Activated naive CD4-positive, alpha-beta T cell treated with anti-CD3 and anti-CD28 coated beads, Interleukin-2, amount 50 U/mL, for 72 hours (primary cell): ENCODE measurements at places on chromosomes 7 and 10. TPM values are rescaled to one million over a fixed set of nuclear protein-coding genes. Genes with fewer than 3 reads are reported as not detected.

The LRRD1 gene
- not detected for total RNA-seq

The MYOF gene
- total RNA-seq: 65.6 TPM

- no peak for DNase-seq
These were observed 153.3 kb downstream of the LRRTM3 start for GRCh38 chr10:67079126-67079525.

DNA sequence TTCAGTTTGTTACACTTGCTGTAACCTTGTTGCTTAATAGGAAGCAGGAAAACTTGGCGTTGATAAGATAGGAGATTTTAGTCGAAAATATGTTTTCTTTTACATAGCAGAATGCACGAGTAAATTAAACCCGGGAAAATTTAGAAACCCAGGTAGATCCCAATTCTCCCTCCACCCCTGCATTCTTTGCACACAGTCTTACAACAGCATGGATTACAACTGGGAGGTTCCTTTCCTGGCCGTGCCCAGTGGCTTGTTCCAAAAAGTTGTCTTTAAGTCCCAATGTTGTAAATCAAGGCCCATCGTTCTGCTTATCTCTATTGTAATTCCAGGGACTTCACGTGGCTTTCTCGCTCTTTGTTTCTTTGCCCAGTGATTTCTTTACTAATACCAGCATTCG lies 1.1 kb upstream of the DPY19L1 start:
- DNase-seq: no peak

The MMD2 gene
- total RNA-seq: not detected

DNA sequence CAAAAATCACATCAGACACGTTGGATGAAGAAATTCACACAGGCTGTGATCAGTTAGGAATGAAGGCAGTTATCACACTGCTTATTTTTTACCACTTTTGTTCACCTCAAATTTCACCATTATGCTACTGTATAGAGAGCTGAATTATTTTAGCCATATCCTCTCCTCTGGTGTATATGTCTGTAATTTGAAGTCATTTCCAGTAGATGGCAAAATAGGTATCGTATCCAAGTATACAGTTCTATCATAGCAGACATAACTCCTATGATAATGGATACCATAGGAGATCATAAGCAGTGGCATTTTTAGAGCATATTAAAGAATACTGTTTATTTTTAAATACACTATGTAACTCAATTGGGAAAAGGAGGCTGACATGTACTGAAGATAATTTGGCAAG lies 909.7 kb downstream of the DNAJB9 start:
- no peak for DNase-seq

The OR13A1 gene
- total RNA-seq: not detected

DNA sequence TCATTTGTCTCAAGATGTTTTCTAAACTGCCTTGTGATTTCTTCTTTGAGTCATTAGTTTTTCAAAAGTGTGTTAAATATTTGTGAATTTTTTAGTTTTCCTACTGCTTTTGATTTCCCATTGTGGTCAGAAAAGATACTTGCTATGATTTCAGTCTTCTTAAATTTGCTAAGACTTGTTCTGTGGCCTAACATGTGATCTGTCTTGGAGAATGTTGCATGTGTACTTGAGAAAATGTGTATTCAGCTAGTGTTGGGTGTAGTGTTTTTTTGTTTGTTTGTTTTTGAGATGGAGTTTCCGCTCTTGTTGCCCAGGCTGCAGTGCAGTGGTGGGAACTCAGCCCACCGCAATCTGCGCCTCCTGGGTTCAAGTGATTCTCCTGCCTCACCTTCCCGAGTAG lies 28.6 kb downstream of the BMPR1A start:
- DNase-seq: no peak

- DNase-seq: no peak
These were observed 14.0 kb downstream of the SLC13A4 start for GRCh38 chr7:135713836-135714470.

DNA sequence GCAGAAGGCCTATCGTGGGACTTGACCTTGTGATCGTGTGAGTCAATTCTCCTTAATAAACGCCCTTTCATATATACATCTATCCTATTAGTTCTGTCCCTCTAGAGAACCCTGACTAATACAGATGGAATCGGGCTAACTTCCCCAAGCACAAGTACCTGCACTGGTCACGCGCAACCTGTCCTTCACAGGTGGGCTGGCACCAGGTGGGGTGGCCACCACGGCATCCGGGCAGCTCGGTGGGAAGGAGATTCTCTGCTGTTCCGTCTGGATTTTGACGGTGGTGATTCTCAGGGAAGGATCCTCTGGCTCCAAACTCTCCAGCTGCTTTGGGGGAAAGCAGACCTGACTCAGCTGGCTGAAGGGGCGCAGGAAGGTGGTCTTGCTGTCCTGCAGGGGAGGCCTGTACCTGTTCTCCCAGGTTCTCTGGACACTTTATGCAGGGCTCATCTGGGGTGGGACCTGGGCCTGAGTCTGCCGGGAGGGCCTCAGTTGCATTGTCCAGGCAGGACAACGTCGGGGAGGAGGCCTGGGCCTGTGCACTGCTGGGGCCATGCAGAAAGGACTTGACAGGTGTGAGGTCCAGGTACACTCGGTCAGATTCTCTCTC lies 61.1 kb downstream of the VWA2 start:
- no peak for DNase-seq

The PSMA2 gene
- 198 TPM for total RNA-seq

The ARMH3 gene
- total RNA-seq: 24.8 TPM

- DNase-seq: no peak
These were observed 29.3 kb downstream of the DNAJC12 start for GRCh38 chr10:67808704-67809103.

GRCh38 chr10:130737621-130738020 lies 573.9 kb downstream of the TCERG1L start:
- no peak for DNase-seq

- DNase-seq: no peak
These were observed 73.6 kb downstream of the ABCA13 start for GRCh38 chr7:48244864-48245271.

DNA sequence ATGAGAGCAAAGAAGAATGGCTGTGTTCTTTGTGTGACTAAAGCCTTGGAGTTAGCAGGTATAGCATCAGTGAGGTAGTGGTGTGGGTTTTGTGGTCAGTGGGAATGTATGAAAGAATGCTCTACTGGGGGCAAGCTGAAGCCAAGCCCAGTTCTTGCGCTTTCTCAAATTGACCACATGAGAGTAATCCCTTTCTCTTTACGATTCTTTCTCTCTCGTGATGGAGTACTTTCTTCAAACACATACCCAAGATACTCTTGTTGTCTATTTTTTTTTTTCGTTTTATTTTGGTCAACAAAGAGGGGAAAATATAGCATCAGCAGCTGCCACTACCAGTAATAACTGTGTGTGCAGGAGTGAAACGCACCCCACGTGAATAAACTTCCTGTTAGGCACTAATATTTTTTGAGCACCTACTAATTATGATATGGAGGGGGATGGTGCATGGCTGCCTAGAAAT lies 8.4 kb upstream of the PANK1 start:
- no peak for DNase-seq

DNA sequence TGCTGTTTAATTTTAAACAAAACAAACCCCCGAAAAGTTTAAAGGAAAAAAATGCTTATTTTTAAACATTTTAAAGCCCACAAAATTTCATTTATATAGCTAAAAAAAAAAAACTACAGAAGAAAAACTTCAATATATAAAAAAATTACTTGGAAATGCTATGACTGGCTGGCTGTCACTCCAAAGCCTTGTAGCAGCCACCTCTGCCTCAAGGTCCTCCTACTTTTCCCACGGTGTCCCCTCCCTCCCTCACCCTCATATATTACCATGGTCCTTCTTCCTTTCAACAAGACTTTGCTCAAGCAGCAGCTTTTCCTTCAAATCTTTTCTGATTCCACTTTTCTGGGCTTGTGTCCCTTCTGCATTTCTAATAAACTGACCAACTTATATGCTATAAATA lies 122.0 kb downstream of the TPK1 start:
- no peak for DNase-seq

The PTPRZ1 gene
- not detected for total RNA-seq

- DNase-seq: no peak
These were observed 776 bp downstream of the TMEM184A start for GRCh38 chr7:1555046-1555812.

The AKR1C8 gene
- 0.58 TPM for total RNA-seq

GRCh38 chr10:129696636-129697035 lies 229.6 kb downstream of the MGMT start:
- DNase-seq: no peak

DNA sequence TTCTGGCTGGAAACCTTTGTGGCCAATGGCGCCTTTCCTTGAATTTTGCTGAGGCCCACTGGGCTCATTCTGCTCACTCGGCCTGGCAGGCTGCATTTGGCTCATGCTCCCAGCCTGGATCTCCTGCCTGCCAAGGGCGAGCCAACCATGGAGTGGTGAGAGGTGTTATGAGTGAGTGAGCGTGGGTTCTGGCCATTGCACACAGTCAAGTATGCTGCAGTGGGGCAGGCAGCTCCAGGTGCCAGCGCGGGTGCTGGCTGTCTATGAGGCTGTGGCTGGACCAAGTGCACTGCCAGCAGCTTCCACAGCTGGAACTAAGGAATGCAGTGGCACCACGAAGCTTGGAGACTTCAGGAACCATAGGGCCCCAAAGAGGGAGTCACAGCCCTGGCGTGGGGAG lies 42.2 kb upstream of the TUBB8 start:
- DNase-seq: no peak

GRCh38 chr7:71615017-71615416 lies 483.1 kb downstream of the GALNT17 start:
- DNase-seq: no peak

- no peak for DNase-seq
These were observed 22.6 kb upstream of the CREB5 start for GRCh38 chr7:28389504-28390395.

The ALKBH4 gene
- 8.2 TPM for total RNA-seq

The HOXA6 gene
- 0.31 TPM for total RNA-seq

DNA sequence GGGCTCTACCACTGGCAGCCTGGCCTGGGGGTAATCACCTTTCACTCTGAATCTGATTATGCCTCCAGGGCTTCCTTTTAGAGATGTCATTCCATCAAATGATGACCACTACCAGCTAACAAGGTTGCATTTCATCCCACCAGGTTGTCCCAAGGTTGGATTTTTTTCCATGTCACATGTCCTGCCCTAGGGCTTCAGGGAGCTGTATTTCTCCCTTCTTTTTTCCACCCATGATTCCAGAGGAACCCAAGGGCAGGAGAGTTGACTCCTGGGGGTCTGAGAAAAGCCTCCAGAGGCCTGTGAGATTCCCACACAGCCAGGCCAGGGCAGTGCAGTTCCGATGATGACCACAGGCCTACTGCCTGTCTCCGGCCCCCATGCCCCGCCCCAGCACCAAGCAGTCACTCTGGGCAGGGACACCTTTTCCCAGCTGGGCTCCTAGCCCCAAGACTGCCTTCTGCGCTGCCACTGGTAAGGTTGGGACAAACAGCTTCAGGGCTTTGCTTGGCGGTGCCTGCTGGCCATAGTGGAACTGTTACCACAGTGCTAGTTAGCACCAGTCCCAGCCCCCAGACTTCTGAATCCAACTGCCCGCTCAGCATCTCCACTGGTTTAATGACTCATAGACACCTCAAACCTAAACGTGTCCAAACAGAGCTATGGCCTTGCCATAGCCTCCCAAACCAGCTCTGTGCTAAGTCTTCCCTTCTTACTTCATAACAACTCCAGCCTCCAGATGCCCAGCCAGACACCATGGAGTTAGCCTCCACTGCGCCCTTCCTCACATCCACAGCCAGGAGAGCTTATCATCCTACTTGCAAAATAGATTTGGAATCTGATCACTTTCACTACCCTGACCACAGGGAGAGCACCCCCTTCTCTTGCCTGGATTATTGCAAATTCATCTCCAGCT lies 133.7 kb downstream of the ARHGAP22 start:
- DNase-seq: peak; percentile 26

The NEBL gene
- 3.0 TPM for total RNA-seq

The ADAM8 gene
- total RNA-seq: 101 TPM
